ENCODE measurements at places on chromosomes 2 and 18. TPM values are rescaled to one million over a fixed set of nuclear protein-coding genes. Genes with fewer than 3 reads are reported as not detected.

DNA sequence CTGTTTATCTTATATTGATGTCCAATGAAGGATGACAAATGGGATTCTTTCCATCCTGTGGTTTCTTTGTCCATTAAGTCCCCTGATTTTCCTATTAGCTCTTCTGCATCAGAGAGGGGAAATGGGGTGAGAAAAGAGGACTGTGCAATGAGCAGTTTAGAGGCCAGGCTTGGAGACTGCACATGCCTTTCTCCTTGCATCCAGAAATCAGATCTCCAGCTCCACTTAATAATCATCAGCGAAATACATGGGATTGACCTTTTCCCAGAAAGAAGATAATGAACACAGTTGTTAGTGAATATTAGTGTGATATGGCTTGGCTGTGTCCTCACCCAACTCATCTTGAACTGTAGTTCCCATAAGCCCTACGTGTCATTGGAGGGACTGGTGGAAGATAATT lies 697.4 kb downstream of the CBLN2 start:
- DNase-seq, result peak; percentile 46

DNA sequence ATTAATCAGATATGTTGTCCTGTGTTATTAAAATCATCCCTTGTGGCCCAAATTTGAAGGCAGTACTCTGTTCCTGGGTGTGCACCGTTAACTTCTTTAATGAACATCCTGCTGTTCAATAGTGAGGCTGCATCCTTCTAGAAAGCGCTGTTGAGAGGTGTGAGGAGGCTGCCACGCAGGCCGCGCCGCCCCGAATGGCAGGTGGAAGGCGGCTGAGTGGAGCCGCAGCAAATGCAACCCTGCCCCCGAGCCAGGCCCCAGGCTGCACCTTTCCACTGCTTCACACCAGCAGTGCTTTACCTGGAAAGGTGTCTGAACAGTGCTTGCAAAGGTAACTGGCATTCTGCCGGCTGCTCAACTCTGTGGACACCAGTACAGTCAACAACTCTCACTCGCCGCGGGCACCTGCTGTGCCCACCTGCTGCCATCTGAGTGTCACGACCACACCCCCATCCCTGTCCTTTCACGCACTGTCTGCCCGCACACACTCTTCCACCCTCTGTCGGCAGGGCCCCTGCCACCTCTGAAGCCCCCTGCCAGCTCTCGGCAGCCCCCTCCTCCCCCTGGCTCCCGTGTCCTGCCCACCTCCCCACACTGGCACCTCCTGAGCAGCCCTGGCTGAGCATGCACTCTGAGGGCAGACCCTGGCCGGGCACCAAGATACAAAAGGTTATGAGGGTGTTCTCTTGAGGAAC lies 70.9 kb downstream of the ODC1 start:
- no peak for DNase-seq

- DNase-seq, result no peak
Measured at GRCh38 chr18:72674710-72675109, 130.6 kb upstream of the CBLN2 start.

GRCh38 chr2:64888591-64889309 lies 100.4 kb upstream of the SLC1A4 start:
- DNase-seq, result no peak

- DNase-seq, result peak; percentile 33
Measured at GRCh38 chr2:18119883-18120282, 241.4 kb downstream of the KCNS3 start.

MREG gene
- 8.5 TPM for polyA plus RNA-seq

- DNase-seq, result no peak
Measured at GRCh38 chr2:19649142-19649541, 252.6 kb downstream of the TTC32 start.

- no peak for DNase-seq
Measured at GRCh38 chr2:15306706-15307105, 254.4 kb downstream of the NBAS start.

- DNase-seq, result no peak
Measured at GRCh38 chr2:72084584-72084976, 63.1 kb downstream of the CYP26B1 start.

DNA sequence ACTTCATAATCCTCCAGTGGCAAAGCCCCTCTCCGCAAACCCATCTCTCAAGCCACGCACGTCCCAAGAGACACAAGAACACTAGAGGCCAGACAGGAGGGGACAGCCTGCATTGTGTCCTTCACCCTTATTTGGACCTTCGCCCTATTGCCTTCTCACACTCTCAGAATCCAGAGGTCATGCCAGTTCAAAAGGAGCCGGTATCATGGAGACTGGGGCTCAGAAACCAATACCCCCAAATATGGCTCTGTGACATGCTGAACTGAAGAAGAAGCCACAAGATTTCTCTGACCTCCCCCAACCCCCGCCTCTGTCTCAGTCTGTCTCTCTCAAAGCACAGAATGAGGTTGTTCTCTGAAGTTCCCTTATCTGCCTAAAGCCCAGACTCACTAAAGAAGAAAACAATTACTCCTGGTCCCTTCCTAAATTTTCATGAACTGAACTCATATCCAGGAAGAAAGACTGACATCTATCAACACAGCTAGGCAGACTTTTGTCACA lies 19.2 kb upstream of the SPATA3 start:
- no peak for DNase-seq

- DNase-seq, result peak; percentile 44
Measured at GRCh38 chr2:8539743-8540551, 141.9 kb upstream of the ID2 start.

- no peak for DNase-seq
Measured at GRCh38 chr2:110732422-110733413, at the start of gene ACOXL. ACOXL (plus strand) TSS chr2:110732573; CDS start chr2:110768390, 35,817 bp downstream.

DNA sequence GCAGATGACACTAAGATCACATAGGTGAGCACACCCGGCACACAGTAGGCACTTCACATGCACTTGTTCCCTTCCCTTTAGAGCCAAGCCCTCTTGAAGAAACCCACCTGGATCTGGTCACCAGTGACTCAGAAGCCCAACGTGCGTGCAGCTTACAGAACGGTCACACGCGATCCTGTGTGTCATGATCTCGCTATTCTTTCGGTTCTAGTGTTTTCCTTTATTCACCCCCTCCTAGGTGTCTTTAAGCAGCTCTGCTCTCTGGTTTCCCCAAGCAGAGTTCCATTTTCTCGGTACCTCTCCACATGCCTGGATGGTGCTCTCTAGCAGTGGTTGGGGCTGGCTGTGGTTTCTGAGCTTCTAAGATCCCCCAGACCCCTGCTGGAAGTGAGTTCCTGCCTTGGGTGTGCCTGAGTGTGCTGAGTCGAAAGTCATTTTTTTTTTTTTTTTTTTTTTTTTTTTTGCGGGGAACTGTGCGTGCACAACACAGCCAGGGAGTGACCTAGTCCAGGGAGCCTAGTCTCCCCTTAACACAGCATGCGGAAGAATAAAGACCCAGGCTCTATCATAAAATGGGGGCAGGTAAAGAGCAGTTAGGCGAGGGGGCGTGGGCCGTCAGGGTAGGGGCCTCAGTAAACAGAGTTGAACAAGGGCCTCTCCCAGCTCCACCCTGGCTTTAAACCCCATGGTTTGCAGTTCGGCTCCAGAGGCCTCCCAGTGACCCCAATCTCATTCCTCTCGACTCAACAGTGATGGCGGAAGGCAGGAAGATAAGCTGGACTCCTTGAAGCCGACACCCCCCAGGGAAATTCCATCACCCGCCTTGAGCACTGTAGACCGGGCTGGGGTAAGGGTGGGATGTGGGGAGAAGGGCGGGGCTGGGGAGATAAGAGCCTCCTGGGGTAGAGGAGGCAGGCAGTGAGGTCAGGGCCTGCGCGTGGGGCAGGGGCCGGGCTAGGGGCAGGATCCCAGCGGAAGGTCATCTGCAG lies 29.8 kb upstream of the DNMT3A start:
- DNase-seq, result no peak

GRCh38 chr18:41666231-41666630 lies 288.8 kb upstream of the PIK3C3 start:
- no peak for DNase-seq

UGT1A10 gene
- not detected for polyA plus RNA-seq

DNA sequence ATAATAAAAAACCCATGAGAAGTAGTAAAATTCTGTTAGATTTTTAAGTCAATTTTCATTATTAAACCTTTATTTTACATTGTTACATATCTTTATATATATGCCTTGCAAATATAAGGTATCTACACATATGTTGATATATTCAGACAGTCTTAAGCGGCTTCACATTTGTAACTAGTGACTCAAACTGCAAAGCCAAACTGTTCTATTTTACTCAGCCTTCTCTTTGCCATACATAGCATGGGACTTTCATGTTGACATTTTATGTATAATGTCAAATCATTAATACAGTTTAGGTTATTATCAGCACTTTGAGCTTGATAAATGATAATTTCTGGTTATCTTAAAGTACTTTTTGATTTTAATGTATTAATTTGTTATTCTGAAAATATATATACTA lies 125.0 kb upstream of the WDSUB1 start:
- DNase-seq, result no peak

DNA sequence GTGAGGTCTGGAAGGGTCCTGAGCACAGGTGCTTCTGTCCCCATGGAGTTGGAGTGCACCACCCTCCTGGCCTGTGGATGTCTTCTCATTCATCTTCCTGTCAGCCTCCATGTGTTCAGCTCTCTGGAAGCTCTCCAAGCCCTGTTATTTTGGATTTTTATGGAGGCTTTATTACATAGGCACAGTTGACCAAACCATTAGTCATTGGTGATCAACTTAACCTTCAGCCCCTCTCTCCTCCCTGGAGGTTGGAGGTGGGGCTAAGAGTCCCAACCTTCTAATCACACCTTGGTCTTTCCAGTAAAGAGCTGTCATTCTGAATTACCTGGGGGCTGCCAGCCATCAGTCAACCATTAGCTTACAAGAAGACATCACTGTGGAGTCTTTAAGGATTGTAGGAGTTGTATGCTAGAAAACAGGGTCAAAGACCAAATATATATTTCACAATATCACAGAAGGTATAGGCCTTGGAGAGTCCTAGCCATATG lies 7.5 kb upstream of the MCFD2 start:
- no peak for DNase-seq

DNA sequence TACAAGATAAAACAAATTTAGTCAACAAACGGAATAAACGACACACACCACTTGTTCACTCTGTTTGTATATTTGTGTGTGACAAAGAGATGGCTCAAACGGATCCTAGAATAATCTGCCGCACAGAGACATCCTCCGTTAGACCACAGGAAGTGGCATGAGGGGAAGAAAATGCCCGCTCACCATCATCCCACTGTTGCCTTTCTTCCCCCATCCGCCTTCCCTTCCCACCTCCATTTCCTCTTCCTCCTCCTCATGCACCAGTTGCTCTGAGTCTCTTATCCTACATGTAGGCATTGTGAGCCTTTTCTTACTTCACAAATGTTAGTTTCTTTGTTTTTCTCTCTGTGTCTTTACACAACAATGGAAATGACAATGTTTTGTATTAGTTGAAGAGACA lies 228.5 kb upstream of the SMIM21 start:
- no peak for DNase-seq

EMILIN1 gene
- polyA plus RNA-seq, result 6.2 TPM

- no peak for DNase-seq
Measured at GRCh38 chr2:207505728-207506127, 24.0 kb upstream of the CREB1 start.

SERPINB10 gene
- not detected for polyA plus RNA-seq

DNA sequence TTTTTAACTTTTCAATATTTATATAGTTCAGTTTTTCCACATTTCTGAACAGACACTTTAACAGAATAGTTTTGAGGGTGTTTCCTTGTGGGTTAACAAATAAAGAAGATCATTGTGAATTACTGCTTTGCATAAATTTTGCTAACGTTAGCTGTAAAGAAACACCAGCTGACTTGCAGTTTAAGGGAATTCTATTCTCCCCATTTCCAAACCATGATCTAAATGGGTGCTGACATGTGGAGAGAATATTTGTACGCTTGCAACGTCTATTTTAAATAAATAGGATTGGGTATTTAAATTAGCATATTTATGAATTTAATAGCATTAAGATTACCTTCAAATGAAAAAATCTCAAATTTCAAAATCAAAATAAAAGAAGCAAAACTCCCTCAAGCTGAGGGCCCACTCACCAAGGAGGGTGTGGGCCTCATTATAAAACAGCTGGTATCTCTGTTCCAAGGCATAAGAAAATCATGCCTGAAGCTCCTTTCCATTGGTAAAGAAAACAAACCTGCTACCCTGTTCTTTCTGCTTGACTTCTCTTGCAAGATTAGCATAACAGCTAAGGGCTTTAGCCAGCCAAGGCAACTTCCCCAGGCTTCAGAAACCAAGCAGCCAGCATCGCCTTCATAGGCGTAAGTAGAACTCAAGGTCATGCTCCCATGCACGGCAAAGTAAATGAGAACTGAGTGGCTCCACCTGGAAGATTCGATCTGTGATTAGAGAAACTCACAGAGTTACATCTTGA lies 3.2 kb downstream of the MRO start:
- no peak for DNase-seq

DNA sequence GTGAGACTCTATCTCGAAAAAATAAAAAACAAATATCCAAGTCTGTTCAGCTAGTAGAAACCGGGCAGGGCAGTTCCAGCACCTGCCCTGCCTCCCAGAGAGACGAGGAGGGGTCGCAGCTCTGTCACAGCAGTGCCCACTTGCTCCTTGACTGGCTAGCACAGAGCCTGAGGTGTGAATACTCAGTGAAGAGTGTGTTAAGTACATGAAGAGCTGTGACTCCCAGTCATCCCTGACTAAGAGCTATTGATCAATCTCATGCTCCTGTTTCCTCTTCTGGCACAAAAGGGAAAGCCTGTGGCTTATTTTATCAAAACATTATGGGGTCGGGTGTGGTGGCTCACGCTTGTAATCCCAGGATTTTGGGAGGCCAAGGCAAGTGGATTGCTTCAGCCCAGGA lies 83.0 kb upstream of the FZD7 start:
- no peak for DNase-seq

- DNase-seq, result peak; percentile 41
Measured at GRCh38 chr18:12307701-12308385, at the start of gene TUBB6. TUBB6 (plus strand) TSS chr18:12308241; CDS start chr18:12308293, 52 bp downstream.

GRCh38 chr2:12727065-12727464 lies 10.3 kb downstream of the TRIB2 start:
- DNase-seq, result no peak

DNA sequence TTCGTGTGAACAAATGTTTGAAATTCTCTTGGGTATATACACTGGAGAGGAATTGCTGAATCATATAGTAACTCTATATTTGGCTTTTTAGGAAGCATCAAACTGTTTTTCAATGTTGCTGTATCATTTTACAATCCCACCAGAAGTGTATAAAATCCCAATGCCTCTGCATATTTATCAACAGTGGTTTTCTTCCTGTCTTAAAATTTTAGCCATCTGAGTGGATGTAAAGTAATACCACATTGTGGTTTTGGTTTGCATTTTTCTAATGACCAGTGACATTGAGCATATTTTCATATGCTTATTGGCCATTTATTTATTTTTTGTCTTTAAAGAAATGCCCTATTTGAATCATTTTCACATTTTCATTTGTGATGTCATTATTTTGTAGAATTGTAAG lies 22.8 kb upstream of the LRP1B start:
- no peak for DNase-seq

CD207 gene
- polyA plus RNA-seq, result 0.39 TPM

DNA sequence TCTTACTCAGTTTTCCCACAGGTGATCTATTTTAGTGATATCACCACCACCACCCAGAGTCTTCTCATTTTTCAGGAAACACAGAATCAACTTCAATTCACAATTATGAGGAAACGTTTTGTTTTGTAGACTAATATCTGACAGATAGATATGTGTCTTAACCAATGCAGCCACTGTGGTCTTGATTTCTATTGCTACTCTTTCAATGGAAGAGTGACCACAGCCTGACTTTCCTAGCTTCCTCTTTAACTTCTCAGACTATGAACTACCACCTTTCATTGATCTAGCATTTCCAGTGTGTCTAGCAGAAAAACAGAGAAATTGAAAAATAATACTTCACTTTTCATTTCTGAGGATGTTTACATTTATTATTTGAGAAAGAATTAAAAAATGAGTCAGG lies 20.5 kb downstream of the ADAM17 start:
- no peak for DNase-seq

- no peak for DNase-seq
Measured at GRCh38 chr2:118044103-118044716, 30.3 kb upstream of the CCDC93 start.

GPR35 gene
- 1.5 TPM for polyA plus RNA-seq

All from brain (organoid and tissue), 16 donors.